ENCODE measurements at places on chromosomes 16 and 17. TPM values are rescaled to one million over a fixed set of nuclear protein-coding genes. Genes with fewer than 3 reads are reported as not detected.

TRAF7 gene
- total RNA-seq = 55.8 TPM

CCNF gene
- total RNA-seq = 22.5 TPM

DGKE gene
- 3.4 TPM for total RNA-seq

ALOX12 gene
- total RNA-seq = not detected

C1QTNF1 gene
- 59.1 TPM for total RNA-seq

ITGAX gene
- 1.1 TPM for total RNA-seq

ACACA gene
- total RNA-seq = 45.8 TPM

TBC1D28 gene
- total RNA-seq = not detected

CNGB1 gene
- total RNA-seq = 0.08 TPM

OR1F1 gene
- 0.18 TPM for total RNA-seq

NPIPB2 gene
- 2.6 TPM for total RNA-seq

KRT33A gene
- total RNA-seq = not detected

CCDC154 gene
- total RNA-seq = 0.18 TPM

CSNK2A2 gene
- total RNA-seq = 65.9 TPM

ABCC12 gene
- 0.02 TPM for total RNA-seq

HOXB13 gene
- total RNA-seq = 2.1 TPM

TBX4 gene
- 0.15 TPM for total RNA-seq

TBC1D3G gene
- not detected for total RNA-seq
